ENCODE measurements at places on chromosomes 3 and 15. TPM values are rescaled to one million over a fixed set of nuclear protein-coding genes. Genes with fewer than 3 reads are reported as not detected.

Gene ZIC4
- total RNA-seq: not detected

Gene STAB1
- total RNA-seq: 0.90 TPM

- DNase-seq: no peak
Measured at GRCh38 chr3:55686426-55687254, 199.5 kb upstream of the WNT5A start.

DNA sequence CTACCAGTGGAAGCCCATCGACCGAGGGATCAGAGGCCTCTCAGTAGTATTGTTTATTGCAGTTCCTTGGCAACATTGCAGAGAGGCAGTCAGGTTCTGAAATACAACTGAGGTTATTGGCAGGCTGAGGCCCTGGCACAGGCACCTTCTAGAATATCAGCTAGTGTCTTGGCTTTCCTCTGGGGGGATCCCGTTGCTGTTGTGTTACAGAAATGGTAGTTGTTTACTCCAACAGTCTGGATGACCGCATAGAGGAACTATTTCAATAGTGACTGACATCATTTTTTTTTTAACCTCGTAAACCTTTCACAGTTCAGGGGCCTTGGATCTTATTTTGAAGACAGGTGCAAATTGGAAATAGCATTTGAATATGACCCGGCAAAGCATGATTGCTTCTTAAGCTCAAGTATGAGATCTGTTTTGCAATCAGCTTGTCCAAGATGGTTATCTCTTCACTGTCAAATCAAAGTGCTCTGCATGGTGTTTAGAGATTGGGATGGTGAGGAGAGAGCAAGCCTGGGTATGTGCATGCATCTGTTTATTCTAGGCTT, 63.9 kb downstream of the PGPEP1L start:
- peak; percentile 23 for DNase-seq

DNA sequence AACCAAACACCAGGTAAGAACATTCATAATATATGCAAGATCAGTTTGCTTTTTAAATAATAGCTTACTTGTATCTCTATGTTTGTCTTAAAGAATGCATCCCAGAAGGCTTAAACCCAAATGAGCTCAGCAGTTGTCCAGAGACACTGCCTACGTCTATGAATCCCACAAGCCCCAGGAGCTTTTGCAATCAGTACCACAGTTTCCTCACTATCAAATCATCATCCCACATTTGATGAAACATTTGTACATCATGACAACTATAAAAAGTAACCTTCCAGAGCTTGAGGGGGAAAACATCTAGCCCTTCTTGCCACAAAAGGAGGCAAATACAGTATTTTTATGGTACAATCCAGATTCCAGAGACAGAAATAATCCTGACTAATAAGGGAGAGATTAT, 63.7 kb downstream of the ATP8B4 start:
- DNase-seq: peak; percentile 97

DNA sequence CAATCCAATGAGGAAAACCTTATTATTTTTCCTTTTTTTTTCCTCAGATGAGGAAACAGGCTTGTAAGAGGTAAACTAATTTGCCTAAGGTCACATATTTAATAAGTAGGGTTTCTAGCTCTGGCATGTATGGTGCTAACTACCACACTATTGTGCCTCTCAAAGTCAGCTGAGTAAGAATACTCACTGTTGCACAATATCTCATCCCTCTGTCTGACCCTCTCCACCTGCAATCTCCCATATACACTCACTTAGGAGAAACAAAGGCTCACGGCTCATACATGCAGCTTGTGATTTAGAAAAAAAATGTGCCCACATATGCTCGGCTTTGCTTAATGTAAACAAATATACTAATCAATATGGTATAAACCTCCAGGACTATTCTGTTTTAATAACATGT, 10.4 kb upstream of the ARIH1 start:
- DNase-seq: no peak

- DNase-seq: no peak
Measured at GRCh38 chr3:136882571-136882970, 20.6 kb downstream of the NCK1 start.

DNA sequence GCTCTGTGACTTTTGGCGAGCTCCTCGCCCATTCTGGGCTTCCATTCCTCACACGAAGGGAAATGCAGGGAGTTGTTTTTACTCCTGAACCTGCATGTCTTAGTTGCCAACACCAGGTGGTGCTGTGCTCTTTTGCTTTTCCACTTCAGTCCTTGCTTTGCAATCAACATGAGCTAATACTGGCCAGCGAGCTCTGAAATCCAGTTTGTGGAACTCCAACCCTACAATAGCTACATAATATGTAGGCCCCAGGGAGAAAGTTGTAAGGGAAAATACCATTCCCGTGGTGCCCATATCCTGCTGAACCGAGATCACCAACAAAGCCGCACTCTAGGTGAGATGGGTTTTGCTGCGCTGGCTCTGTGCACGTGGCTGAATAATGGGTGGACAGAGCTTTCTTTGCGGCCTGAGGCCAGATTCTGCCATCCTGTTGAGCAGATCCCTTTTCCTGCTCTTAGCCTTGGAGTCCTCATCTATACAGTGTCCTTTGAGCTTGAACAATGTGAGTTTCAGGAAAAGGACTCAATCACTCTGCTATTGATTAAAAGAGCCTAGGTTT, 25.0 kb downstream of the LSM3 start:
- peak; percentile 94 for DNase-seq

DNA sequence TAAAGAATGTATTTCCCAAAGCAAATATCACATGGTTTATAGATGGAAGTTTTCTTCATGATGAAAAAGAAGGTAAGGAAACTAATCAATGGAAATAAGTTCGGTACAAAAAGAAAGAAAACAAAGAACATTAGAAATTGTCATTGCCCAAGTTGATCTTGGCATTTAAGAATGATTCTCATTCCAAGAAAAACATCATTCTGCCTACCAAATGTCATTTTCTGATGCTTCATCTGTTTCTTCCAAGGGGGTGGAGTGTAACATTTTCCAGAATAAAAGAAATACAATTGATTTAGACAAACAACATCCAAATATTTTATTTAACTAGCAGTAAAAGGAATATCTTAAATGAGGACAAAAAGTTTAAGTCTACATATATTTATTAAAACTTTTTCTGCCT, 3.0 kb upstream of the ZBED2 start:
- no peak for DNase-seq
